ENCODE measurements at places on chromosomes 1 and 21.

- DNase-seq, result no peak
These were observed 17.7 kb upstream of the KNCN start for GRCh38 chr1:46569116-46569515.

DNA sequence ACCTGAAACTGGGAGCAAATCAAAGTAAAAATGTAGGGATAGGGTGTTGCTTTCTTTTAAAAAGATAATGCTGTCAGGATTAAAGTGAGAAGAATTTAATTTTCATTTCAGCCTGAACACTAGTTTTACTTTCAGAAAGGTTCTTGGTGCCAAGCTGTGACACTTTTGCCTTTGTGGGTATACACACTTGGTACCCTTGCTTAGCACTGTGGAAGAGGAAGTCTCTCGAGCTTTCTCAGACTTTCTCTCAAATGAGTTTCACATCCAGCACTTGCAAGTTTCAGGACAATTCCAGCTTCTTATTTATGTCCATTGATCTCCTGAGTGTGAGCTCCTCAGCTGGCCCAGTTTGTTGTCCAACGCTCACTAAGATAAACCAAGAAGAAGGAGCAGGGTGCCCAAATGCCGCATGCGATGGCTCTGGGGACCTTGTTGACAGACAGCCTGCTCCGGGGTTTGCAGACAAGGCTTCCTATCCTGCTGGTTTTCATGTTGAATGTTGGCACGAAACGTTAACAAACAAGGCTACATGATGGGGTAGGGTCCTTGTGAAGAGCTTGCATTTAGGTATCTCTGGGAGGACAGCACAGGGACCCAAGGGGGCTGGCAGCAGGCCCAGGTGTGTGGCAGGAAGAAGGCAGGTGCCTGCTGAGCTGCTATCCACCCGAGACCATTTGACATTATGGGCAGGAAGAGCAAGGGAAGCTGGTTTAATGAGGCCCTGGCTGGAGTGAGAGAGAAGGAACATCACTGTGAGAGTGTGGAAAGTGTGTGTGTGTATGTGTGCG lies 79.7 kb downstream of the POFUT2 start:
- DNase-seq, result no peak

DNA sequence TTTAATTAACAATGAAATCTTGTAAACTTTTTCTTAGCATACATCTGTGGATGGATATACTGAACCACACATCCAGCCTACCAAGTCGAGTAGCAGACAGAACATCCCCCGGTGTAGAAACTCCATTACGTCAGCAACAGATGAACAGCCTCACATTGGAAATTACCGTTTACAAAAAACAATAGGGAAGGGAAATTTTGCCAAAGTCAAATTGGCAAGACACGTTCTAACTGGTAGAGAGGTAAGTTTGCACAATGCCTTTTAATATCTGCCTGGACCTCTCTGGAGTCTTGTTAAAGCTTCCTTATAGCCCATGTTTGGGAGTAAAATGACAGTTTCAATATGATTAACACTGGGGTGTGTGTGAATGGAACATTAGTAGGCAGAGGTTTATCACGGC lies 51.4 kb downstream of the MARK1 start:
- no peak for DNase-seq

GRCh38 chr1:31931593-31932225 lies 6.5 kb downstream of the PTP4A2 start:
- no peak for DNase-seq

DNA sequence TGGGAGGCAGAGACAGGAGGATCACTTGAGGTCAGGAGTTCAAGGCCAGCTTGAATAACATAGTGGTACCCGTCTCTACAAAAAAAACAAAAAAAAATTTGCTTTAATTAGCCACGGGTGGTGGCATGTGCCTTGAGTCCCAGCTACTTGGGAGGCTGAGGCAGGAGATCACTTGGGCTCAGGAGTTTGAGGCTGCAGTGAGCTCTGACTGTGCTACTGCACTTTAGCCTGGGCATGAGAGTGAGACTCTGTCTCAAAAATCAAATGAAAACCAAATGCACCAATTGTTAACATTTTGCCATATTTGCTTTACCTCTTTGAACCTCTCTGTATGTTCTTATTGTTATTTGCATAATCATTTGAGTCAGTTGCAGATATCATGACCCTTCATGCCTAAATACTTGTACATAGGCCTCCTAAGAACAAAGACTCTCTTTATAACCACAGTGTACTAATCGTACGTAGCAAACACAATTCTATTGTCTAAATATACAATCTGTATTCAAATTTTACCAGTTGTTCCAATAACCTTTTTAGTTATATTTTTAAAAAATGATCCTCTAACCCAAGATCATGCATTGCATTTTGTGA lies 8.5 kb upstream of the NID1 start:
- no peak for DNase-seq

Measured in transverse colon (tissue), 4 donors.